ENCODE measurements at places on chromosomes 4 and X. TPM values are rescaled to one million over a fixed set of nuclear protein-coding genes. Genes with fewer than 3 reads are reported as not detected.

DDIT4L gene
- not detected for total RNA-seq

CNOT6L gene
- total RNA-seq, result 88.8 TPM

CSN1S1 gene
- total RNA-seq, result not detected

SLIT2 gene
- not detected for total RNA-seq

SOWAHD gene
- total RNA-seq, result 0.18 TPM

FAM9C gene
- total RNA-seq, result not detected

GRCh38 chrX:123324625-123325024, 140.5 kb downstream of the GRIA3 start:
- no peak for DNase-seq

DNA sequence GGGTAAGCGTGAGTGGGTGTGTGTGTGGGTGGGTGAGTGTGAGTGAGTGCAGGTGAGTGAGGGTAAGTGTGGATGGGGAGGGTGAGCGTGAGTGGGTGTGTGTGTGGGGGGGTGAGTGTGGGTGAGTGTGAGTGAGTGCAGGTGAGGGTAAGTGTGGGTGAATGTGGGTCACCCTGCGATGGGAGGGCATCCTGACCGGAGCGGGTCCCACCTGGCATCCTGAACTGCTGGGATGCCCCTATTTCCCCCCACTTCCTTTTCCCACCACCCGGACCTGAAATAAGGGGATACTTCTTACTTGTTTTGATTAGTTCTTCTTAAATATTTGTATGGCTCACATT, 49.5 kb downstream of the ING2 start:
- no peak for DNase-seq

- no peak for DNase-seq
Measured at GRCh38 chrX:114584375-114584943, 573 bp downstream of the HTR2C start.

DNA sequence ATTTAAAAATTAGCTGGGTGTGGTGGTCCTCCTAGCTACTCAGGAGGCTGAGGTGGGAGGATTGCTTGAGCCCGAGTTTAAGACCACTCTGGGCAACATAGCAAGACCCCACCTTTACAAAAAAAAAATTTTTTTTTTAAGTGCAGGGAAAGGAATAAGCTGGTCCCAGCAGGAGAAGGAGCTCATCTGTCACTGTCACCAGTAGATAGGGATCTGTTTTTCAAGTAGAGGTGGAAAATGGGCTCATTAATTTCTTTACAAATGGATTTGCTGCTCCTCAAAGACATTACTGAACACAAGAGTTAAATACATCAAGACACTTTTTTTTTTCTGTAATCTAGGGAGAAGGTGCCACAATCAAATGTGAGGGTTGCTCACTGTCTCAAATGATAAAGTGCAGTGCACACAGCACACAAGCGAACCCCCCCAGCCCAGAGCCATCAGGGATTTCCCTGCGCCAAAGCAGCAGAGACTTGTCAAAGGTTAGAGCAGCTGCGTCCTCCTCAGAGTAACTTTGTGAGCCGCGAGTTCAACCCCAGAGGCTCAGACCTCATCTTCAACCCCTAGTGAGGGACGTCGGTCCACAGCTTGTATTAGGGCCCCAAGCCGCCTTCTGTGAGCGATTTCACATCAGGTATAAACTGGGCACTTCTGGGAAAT, 14.3 kb upstream of the MTNR1A start:
- no peak for DNase-seq

- no peak for DNase-seq
Measured at GRCh38 chrX:79107891-79108718, 36.4 kb upstream of the GPR174 start.

DNA sequence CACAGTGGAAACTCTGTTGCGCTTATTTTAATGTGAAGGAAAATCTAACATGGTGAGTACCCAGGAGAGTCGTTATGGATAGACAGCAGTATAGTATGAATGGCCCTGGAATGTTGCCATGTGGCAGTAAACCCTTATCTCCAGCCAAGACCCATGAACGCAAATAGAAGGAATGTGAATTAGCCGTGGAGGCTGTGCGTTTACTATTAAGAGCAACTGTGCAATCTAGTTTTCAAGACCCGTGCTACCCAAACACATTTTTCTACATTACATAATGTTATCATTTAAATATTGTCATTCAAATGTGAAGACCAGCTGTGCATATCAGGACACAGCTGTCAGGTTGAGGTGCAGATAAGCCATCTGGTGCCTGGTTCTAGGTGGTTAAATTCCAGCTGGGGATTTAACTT, 13.3 kb upstream of the AGA start:
- no peak for DNase-seq

DNA sequence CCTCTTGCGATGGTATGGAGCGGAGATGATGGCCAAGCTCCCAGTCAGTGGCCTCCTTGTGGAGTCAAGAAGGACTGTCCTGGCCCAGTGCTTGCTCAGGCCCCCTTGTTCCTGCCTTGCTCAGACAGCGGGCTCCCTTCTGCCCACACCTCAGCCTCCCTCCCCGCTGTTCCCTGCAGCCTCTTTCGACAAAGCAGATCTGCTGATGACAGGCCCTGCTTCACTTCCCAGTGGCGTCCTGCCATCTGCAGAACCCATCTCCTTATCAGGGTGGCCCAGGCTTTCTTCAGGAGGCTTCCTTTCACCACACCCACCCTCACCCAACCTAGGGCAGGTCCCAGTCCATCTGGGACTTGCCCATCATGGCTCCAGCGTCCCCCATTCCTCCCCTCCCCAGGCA, 80.0 kb downstream of the CLDN34 start:
- DNase-seq, result no peak

GRCh38 chrX:154091678-154092077, 5.8 kb downstream of the MECP2 start:
- peak; percentile 29 for DNase-seq

DNA sequence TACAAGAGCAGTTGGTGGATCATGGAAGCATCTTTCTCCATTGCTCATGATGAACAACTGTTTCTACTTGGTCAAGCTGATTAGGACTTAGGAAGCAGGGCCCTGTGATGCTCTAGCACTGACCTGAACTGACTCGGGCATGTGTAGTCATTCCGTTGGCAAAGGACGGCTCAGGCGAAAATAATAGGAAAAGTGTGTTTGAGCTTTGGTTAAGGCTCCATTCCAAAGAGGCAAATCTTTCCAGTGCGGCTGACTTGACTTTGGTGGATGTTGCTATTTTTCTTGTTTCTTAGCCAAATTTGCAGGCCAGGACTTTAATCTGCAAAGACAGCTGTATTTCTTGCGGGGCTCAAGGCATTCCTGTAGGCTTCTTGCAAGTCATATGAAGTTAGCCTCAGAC, 39.5 kb downstream of the ZNF518B start:
- DNase-seq, result no peak

- no peak for DNase-seq
Measured at GRCh38 chr4:53711926-53712325, 120.6 kb upstream of the LNX1 start.

- no peak for DNase-seq
Measured at GRCh38 chr4:3487861-3488260, 24.8 kb downstream of the DOK7 start.

DNA sequence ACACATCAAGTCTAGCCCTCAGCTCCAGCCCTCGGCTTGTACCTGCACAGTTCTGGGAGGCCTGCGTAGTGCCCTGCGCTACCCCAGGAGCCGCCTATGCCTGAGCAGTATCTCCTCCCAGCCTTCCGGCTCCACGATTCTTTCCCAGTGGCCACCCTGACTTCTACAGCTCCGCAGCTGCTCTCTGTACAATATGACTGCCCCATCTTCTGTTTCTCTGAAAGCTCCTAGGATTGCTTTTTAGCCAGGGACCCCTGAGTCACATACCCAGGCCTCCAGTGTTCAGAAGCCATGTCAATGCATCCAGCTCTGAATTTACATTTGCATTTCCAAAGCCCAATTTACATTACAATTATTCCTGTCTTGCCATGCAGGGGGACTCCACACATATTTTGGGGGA, 135.5 kb downstream of the PJA1 start:
- DNase-seq, result no peak

DNA sequence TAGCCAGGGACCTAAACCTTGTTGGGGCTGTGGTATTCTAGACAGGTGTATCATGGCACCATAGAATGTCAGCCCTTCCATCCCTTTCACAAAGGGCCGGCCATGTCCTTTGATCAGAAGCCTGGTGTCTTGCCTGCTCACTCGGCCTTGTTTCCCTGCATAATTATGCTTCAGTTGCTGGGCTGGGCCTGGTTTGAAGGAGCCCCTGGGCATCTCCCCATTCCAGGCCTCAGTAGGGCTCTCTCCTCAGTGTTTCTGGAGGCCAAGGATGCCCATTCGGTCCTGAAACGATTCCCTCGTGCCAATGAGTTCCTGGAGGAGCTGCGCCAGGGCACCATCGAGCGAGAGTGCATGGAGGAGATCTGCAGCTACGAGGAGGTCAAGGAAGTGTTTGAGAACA, 4.5 kb downstream of the PRRG3 start:
- DNase-seq, result no peak

GRCh38 chr4:173261052-173261451, 73.1 kb downstream of the HMGB2 start:
- DNase-seq, result no peak

GRCh38 chr4:62209757-62210485, 1009.8 kb downstream of the ADGRL3 start:
- DNase-seq, result no peak
